ENCODE measurements at places on chromosomes 11 and 22.

GRCh38 chr11:67278135-67278938, 10.8 kb upstream of the ANKRD13D start:
- no peak for DNase-seq

GRCh38 chr11:43644621-43645299, 35.8 kb upstream of the HSD17B12 start:
- no peak for DNase-seq

GRCh38 chr11:35236667-35237003, 97.7 kb downstream of the CD44 start:
- DNase-seq = no peak

GRCh38 chr11:117702946-117703598, 93.9 kb downstream of the DSCAML1 start:
- no peak for DNase-seq

GRCh38 chr11:108787105-108787504, 122.2 kb downstream of the DDX10 start:
- no peak for DNase-seq

GRCh38 chr22:23072077-23072910, 2.0 kb downstream of the GNAZ start:
- no peak for DNase-seq

- no peak for DNase-seq
Measured at GRCh38 chr11:119473901-119474681, 51.1 kb upstream of the THY1 start.

GRCh38 chr11:122304973-122305372, 189.0 kb upstream of the BLID start:
- DNase-seq = no peak

GRCh38 chr11:20247591-20248007, 87.3 kb upstream of the DBX1 start:
- no peak for DNase-seq

DNA sequence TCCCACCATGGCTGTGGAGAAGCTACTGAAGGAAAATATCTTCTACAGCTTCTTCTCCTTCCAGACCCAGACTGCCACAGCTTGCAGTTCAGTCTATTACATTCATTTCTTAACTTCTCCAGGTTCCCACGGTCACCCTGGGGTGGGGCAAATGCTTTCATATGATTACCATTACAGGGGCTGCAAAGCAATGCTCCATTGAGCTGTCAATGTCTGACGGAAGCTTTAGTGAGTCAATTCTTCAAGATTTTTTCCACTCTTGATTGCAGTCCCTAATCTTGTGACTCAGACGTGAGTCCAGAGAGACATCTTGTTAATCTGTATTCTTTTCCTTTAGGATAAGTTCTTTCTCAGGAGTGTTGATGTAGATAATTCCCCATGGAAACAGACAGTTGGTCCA, 233.4 kb upstream of the DDI1 start:
- DNase-seq = no peak

DNA sequence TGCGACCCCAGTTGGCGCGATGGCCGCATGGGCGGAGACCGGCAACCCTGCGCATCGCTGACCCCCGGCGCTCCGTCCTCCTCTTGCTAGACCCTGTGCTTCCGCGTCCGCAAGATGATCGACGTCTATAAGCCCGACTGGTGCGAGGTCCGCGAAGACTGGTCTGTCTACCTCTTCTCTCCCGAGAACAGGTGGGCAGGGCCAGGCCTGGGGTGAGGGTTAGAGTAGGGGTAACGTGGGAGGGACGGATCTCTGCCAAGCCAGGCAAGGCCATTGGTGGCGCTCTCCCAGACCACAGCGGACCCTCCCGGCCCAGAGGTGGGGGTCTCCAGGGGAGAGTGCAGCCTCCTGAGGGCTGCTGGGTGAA, 92.1 kb downstream of the CACNA1I start:
- DNase-seq = no peak

GRCh38 chr22:38777087-38777671, 16.8 kb downstream of the DNAL4 start:
- DNase-seq = no peak

DNA sequence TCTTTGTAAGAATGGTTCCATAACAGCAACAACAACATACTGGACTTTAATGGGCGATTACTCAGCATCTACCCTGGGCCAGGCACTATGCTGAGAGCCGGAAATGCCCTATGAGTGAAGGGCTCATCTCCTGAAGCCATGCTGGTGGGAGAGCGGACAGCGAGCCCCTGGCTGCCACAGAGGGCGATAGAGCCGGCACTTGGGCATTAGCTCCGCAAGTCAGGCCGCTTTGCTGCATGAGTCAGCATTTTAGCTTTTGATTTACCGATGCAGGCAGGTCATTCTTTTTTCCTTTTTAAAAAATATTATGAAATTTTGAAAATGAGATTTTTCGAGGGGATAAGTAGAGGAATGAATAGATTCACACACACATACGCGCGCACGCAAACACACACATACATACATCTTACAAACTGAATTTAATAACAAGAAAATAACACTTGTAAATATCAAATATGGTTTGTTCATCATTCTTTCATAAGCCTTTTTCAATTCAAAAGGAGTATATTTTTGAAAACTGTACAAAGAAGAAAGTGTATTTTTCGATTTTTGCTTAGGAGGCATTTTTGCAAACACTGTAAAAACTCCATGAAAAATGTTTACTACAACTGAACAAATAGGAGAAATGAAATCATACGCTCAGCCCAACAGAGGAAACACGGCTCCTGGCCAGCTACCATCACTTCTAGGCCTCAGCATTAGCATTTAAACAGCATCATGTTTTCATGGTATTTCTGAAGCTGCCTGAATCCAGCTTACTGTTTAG, 667.3 kb downstream of the OPCML start:
- DNase-seq = no peak

DNA sequence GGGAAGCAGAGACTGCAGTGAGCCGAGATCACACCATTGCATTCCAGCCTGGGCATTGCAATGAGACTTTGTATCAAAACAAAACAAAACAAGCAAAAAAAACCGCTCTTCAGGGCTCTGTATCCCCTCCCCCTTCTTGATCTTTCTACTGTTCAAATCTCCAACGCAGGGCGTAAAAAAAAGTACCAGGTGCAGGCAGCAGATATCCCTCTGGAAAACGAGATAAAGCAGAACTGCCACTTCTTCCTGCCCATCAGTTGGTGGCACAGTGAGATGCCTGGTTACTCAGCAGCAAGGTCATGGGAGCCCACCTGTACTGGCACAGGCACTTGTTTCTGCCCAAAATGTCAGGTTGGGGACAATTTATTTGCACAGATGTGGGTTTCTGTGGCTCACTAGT, 11.2 kb downstream of the CCS start:
- DNase-seq = no peak

GRCh38 chr11:2740275-2740940, 40.6 kb upstream of the KCNQ1OT1 start:
- no peak for DNase-seq

DNA sequence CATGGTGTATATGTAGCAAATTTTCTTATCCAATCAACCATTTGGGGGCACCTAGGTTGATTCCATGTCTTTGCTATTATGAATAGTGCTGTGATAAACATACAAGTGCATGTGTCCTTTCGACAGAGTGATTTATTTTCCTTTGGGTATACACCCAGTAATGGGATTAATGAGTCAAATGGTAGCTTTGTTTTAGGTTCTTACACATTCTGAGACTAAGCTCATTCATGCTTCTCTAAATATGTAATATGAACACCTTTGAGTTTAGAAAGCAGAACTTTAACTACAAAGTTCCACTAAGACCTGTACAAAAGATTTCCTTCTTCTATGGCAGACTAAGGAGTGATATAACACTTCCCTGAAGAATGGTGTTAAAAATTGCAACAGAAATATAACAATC, 627.0 kb downstream of the KCNA4 start:
- no peak for DNase-seq

DNA sequence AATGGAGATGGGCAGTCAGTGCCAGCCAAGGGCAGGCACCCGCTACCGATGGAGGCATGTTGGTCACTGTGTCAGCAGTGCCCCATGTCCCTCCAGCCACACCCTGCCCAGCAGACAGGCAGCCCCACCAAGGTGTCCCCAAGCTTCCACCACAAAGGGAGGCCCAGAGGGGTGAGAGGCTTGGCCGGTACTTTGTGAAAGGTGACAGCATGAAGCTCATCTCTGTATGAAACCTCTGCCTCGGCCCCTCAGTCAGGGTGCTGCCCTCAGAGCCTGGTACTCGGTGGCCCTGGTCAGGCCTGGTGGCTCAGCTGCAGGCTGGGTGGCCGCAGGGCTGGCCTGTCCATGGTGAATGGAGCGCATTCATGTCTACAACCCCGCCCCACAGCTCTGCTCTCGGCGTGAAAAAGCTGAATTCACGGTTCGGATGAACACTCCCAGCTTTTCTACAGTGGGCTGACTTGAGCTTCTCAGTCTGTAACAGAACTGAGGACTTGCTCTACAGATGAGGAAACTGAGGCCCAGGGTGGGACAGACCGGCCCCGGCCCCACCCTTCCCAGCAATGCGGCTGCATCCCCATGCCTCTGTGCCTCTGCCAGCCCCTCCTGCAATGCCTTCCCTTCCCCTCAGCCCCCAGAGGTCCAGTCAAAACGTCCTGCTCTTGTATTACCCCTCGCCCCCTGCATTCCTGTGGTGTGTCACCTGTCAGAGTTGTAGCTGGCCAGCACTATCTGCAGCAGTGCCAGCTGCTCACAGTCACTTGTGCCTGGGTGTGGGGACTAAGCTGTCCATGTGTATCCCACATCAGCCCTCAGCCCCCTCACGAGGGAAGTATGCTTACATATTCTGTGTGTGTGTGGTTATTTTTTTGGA, 27.7 kb downstream of the RSPH14 start:
- no peak for DNase-seq

- DNase-seq = no peak
Measured at GRCh38 chr11:64367931-64368672, 9.1 kb downstream of the RPS6KA4 start.

DNA sequence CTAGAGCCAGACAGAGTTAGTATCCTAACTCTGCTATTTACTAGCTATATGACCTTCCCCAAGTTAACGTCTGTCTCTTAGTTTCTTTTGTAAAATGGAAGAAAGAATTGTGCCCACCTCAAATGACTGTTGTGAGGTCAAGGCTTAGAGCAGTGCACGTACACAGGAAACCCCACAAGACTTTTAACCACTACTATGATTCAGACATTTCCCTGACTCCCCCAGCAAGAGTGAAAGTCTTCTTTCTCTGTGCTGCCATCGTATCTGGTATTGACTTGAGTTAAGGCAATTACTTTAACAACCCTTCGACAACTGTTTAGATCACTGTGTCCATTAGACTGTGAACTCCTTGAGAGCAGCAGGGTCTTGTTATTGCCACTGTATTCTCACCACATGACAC, 2.6 kb upstream of the OR52W1 start:
- DNase-seq = no peak

GRCh38 chr11:36015799-36016198, 71.9 kb downstream of the LDLRAD3 start:
- no peak for DNase-seq

DNA sequence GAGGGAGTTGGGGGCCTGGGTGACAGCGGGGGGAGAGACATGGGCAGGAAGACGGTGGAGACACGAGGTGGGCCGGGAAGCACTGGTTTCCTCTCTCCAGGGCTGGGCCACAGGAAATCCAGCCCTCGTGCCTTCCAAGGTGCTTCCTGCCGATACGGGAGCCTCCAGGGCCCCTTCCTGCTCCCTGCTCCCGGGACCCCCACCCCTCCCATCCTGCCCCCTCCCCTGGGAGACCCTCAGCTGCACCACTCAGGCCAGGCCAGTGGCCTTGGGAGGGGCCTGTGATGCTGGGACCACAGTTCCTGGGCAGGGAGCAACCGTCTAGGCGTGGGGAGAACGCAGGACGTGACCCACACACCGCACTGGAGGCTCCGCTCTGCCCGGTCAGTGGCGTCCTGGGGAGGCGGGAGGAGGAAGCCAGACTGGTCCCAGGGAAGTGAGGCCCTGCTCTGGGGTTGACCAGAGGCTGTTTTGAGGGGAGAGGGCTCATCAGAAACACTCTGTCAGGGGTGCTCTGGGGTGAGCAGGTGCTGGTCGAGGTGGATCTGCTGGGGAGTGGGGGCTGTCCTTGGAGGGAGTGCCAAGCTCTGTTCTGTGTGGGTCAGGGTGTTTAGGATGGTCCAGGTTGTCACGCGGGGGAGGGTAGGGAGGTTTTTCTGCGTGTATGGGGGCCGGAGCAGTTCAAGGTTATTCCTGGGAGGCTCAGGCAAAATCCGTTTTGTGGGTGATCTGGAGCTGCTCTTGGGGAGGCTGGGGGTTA, at the start of gene SHANK3:
SHANK3 (plus strand) TSS at position 353 of the 760 bp plus-strand sequence.
- DNase-seq = no peak

GRCh38 chr22:47193606-47194329, 431.3 kb downstream of the TBC1D22A start:
- peak; percentile 15 for DNase-seq

DNA sequence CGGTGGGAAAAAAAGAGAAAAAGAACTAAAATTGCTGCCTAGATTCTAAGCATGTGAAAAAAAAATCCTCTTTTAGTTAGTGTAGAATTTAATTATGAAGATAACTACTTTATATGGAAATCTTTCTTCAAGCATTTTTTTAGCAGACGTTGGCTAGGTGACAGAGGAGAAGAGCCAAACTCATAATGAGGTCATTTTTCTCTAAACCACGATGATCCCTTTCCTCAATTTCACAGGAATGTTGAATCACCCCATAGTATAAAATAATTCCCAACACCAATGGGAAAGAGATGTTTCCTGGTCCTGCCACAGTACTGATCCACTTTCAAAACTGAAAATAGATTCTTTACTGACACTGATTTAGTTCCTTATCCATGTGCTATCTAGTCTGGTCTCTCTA, 319.8 kb downstream of the DLG2 start:
- no peak for DNase-seq

DNA sequence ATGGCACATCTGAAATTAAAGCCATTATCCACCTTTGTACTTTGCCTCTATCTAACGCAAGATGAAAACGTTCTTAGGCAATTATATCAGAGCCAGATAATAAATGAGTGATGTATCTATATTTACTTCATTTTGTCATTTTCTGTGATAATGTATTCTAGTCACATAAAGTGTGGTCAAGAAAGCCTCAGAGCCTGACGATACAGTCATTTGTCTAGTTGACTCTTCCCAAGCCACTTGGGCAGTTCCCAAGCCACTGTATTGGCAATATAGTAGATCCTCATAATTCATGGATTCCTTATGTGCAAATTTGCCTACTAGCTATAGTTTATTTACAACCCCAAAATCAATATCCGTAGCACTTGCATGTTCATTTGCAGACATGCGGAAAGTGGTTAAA, 7.8 kb downstream of the HOATZ start:
- no peak for DNase-seq

GRCh38 chr11:68338051-68338780, 25.8 kb downstream of the LRP5 start:
- no peak for DNase-seq

- no peak for DNase-seq
Measured at GRCh38 chr11:44952082-44952481, 1.4 kb upstream of the TP53I11 start.

DNA sequence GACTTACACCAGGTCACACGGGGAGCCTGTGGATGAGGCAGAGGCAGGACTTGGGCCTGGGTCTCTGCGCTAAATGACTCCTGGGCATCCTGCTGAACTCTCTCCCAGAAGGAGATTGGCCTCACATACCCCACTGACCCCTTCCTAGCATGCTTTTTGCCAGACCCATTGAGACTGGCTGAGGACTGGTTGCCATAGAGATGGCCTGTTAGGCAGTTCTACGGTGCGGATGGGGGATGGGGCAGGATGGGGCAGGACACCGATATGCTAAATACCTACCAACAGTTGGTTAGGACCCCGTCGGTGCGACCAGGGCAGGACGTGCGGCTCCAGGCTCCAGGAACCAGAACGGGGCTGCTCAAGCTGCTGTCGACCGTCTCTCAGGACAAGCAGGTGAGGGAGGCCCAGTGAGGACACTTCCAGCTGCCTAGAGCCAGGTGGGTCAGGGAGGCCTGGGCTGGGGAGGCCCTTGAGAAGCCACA, at the start of gene TSGA10IP:
TSGA10IP (plus strand) TSS at position 51 of the 482 bp plus-strand sequence; CDS start at position 247, 196 bp downstream.
- no peak for DNase-seq

All from omental fat pad (tissue), 4 donors.